ENCODE measurements at places on chromosomes 6 and 20. TPM values are rescaled to one million over a fixed set of nuclear protein-coding genes. Genes with fewer than 3 reads are reported as not detected.

The RAD21L1 gene
- total RNA-seq: not detected

The LY6G6C gene
- total RNA-seq: not detected

The EPB41L1 gene
- total RNA-seq: 78.9 TPM

The MEP1A gene
- 3.0 TPM for total RNA-seq

The FBXO9 gene
- 86.3 TPM for total RNA-seq

The TMEM74B gene
- 1.6 TPM for total RNA-seq

The NFKBIE gene
- 93.6 TPM for total RNA-seq

All from ovary (tissue), 10 donors.